ENCODE measurements at places on chromosomes 16 and 17.

DNA sequence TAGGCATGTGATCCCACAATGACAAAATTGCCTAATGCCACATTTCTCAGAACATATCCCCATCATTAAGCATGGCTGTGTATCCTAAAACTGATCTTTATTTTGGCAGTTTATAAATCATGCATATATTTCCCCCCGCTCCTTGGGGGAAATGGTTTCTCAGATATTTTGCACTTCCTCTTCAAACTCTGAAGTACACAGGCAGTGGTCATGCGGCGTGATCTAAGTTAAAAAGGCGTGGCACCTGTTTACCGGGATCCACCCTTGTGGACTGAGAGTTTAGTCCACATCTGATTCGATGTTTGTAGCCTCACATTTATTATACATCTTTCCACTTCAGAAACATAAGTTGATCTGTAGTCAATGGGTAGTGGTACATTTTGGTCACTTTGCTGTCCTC, 51.4 kb downstream of the USP10 start:
- no peak for DNase-seq

DNA sequence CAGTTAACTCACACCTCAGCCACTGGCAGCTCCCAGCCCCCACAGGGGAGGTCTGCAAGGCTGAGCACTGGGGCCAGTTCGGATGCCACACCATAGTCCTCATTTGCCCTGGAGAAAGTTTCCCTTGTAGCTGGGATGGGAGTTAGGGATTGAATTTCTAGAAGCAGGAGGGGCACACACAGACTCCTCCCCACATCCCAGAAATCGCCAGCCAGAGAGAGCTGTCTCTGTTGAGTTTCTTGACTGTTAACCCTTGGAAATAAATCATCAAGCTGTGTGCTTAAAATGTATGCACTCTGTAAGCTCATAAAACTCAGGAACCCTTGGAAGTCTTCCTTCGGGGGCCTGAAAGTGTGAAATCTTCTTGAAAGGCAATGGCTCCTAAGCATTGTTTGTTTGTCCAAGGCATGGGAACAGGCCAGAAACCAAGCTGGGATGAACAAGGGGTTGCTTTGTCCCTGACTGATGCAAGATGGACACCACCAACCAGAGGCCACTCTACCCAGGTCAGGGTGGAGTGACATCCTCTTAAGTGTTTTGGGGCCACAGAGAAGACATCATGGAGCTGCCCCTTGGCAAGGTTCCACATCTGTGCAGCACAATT, 394 bp upstream of the PRM3 start:
- no peak for DNase-seq

DNA sequence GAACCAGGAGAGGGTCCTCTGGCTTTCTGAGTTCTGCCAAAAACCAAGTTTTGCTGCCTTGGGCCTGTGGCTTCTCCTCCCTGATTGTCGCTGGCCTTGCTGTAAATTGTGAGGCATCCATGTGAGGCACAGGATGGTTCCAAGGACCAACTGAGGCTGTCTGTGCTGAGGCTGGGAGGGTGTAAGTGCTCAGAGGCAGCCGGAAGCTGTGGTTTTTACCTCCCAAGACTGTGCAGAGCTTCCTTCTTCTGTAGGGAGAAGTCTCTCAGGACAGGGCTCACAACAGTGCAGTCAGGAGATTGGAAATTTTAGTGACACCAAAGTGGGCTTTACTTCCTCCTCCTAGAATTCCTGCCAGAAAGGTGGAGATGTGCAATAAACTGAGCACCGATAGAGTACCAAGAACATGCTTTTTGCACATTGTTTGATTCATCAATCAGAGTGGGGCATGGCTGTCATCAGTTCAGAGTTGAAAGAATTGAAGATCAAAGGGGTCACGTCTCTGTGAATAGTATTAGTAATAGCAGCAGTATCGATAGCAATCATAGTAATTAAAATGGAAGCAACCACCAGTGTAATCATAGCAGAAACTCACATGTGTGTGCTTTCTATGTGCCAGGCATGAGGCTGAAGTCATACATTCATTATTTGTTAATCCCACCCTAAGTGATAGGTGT, 467.1 kb downstream of the WWOX start:
- DNase-seq: no peak

DNA sequence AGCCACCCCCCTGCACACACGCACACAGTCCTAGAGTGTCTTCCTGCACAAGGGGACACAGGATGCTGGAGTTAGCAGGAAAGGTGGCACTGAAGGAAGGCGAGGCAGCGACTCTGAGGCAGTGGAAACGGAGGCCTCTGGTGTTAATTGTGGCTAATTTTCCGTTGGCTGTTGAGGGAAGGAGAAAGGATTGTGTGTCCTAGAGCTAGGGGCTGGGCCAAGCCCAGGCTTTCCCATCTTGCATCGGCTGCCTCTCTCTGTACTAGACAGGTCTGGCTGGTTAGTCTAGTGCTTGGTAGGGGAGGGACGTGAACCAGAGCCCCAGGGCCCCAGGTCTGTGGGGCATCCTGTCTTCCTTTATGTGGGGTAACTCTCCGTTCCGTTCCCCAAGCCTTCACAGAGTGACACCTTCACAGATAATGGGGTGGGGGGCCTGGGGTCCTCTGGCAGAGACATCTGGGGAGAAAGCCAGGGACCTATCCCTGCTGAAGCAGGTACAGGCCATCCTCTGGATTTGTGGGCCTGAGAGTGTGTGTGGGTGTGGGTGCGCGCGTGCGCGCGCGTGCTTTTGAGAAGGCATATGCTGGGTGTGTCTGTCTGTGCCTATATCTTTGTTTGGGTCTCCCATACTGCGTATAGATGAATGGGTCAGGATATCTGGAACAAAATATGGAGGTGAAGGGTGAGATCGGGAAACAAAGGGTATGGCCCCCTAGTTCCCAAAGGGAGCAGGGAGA, at the start of gene CHD3:
Gene CHD3 (plus strand): TSS at position 606 of the 737 bp plus-strand sequence. CDS start 212 bp downstream, outside the sequence.
- no peak for DNase-seq

DNA sequence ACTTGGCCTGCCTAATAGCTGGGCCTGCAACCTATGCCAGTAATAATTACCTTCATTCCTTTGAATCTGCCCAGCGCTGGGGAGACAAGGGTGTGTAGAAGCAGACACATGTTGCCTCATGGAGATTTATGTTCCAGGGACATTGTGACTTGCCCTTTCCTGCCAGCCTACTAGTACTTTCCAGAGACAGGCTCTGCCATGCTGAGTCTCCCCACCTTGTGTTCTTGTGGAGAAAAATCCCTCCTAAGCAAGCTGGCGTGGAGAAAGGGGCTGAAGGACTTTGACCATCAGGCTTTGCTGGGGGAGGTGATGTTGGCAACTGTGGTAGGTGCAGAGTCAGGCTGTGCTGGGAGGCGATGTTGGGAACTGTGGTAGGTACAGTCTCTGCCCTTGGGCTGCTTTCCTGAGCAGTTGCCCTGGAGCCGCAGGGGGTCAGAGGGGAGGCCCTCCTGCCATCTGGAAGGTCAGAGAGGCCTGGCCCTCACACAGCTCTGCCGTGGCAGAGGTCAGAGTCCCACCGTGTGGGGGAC, 4.0 kb downstream of the KSR1 start:
- DNase-seq: no peak

- DNase-seq: no peak
Measured at GRCh38 chr16:13448346-13448745, 471.6 kb upstream of the ERCC4 start.

DNA sequence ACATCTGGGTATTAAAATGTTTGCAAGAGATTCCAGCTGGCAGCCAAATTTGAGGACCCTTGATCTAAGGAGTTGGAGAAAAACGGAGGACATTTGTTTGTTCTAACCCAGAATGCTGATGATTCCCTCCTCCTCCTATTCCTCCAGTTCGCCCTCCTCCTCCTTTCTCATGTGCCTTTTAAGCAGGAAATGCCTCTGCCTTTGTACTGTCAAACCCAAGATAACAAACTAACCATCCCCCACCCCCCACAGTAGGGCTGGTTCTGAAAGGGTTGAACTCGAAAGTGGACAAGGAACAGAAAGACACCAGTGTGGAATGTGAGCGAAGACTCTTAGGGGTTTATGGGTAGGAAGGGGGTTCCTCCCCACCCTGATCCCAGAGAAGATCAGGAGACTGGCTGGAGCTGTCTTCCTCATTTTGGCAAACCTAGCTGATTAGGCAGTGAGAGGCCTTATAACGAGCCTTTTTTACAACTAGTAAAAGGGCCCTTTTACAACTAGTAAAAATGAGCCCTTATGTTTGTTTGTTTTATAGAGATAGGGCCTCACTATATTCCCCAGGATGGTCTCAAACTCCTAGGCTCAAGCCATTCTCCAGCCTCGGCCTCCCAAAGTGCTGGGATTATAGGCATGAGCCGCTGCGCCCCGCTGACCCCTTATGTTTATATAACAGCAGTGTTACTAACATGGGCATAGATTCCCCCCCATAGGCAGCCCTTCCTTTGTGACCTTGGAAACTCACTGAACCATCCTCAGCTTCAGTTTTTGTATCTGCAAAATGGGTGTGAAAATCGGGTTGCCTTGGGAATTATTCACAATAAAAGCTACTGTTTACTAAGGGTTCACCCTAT, 975 bp downstream of the CHD9 start:
- peak; percentile 78 for DNase-seq

DNA sequence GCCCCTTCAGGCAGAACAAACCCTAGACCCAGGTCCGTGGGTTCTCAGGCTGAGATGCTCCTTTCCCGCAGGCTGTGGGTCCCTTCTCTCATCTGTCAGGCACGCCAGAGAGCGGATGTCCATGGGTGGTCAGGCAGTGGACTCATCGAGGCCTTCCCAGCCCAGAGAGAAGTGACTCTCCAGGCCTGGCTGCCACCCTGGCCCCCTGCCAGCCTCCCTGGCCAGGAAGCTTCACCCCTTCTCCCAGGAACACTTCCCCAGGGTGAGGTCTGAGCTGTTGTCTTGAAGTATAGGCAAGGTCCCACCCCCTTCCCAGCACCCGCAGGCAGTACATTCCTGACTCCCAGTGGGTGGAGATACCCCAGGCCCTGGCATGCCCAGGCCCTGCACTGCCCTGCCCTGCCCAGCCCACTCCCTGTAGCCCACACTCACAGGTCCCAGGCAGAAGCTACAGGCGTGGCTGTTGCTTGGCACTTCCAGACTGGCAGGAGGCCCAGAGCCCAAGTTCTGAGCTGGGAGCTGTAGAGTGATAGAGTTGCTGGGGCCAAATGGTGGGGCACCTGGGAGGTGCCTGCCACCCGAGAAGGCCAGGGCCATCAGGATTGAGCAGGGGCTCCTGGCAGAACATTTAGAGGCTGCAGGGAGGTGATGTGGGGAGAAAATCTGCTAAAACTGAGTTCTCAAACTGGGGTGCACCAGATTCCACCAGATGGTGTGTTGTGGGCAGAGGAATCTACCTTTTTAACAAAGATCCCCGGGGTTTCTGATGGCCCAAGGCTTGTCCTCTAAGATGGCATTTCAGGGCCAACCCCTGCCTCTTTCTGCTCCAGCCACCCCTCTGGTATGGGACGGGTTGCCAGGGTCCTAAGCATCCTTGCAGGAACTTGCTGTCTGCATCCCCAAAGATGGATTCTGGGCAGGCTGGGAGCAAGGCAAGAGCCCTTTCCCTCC, 6.7 kb downstream of the ITGA3 start:
- DNase-seq: no peak

DNA sequence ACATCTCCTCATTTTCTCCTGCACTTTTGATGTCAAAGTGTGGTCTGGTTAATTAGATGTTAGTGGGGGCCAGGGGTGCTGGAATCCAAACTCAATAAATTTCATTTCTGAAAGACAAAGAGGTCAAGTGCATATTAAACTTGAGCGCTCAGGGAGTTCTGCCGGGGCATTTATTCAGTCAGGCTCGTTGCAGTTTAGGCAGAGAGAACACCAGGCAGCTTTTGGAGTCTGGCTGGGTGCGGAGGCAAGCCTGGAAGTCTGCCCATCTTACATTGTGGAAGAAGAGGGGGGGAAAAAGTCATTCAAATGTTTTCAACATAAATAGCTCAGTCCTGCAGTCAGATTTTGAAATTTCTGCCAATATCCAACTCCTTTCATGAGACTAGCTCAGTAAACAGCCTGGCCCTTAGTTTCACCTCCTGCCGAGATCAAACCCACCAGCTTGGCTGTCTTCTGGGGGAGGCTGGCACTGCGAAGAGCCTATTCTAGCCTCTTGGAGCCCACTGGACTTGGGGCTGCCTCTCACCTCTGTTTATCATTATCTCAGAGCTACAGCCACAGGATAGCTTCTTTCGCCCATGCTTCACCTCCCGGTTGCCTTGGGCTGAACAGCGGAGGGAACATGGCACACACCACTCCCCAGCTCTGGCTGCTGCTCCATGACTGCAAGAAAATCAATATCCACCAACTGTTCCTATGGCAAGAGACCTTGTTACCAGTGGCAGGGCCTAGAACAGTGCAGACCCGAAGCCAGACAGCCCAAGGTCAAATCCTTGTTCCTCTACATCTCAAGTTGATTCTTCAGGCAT, 177.4 kb upstream of the CDH5 start:
- no peak for DNase-seq

- no peak for DNase-seq
Measured at GRCh38 chr17:76735006-76735405, 2.1 kb downstream of the SRSF2 start.

- peak; percentile 93 for DNase-seq
Measured at GRCh38 chr16:1610071-1610898, 1.6 kb downstream of the IFT140 start.

DNA sequence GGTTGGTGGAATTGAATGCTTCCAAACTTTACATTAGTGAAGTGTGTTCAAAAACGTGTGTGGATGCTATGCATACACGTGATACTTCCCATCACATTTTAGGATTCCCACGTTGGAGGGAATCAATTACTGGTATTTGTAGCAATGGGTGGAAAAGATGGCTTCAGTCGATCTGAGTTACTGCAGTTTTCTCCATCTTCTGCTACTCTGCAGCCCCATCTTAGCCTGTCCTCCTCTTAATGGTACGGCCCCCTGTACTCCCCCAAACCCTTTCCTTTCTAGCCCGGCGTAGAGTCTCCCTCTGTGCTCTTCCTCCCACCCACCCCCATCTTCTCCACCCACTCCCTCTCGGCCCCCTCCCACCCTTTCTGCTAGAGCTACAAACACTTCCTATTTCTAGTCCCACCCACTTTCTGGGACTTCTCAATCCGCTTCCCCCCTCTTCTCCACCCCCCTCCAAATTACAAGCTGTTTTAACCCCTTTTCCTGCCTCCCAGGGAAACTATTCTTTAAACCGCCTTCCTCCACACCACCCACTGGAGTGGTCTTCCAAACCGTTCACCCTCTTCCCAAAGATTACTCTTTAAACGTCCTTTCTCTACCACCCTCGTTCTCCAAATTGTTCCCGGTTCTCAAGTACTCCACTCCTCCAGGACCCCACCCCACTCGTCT, 1.1 kb downstream of the CHTF8 start:
- DNase-seq: peak; percentile 40

DNA sequence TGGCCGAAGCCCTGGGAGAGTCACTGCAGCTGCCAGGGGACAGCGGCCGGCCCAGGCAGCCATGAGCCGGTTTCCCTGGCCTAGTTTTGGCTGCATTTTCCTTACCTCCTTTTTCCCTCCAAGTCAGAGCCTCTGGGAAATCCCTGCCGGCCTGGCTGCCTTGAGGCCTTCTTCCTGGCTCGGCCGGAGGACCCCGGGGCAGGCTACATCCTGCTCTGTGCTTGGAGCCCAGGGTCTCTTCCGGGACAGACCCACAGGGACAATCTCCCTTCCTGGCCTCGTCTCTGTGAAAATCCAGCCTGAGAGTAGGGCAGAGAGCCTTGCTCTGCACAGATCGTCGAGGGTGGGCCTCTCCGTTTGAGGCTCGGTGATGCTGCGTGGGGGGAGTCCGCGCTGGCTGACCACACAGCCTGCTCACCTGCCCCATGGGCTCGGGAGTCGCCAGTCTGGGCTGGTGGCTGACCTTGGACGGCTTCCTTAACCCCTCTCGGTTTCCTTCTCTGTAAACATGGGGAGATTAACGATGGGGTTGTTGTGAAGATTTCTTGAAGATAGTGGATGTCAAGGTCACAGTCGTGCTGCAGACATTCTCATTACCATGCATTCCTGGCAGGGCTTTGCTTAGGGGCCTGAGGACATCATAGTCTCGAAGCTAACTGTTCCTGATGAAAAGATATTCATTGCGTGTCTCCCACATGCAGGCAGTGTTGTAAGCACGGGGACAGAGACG, 34.8 kb upstream of the CIBAR2 start:
- no peak for DNase-seq
